ENCODE measurements at places on chromosomes 5 and 9. TPM values are rescaled to one million over a fixed set of nuclear protein-coding genes. Genes with fewer than 3 reads are reported as not detected.

The DMRT3 gene
- not detected for total RNA-seq

The TDRD7 gene
- 6.9 TPM for total RNA-seq

The CAAP1 gene
- total RNA-seq, result 16.1 TPM

The PCDHA9 gene
- total RNA-seq, result not detected

The GABRA1 gene
- not detected for total RNA-seq

The SLCO6A1 gene
- total RNA-seq, result not detected

The GAPT gene
- not detected for total RNA-seq

The ZDHHC11 gene
- total RNA-seq, result 3.6 TPM

The PAEP gene
- total RNA-seq, result not detected

The FANCG gene
- 109 TPM for total RNA-seq

The OR13J1 gene
- total RNA-seq, result not detected

The NDST1 gene
- total RNA-seq, result 2.4 TPM

The WDR38 gene
- total RNA-seq, result not detected

The SPATA31D4 gene
- total RNA-seq, result not detected

The IL5 gene
- total RNA-seq, result not detected

The ARID3C gene
- total RNA-seq, result 0.37 TPM

The C5orf52 gene
- not detected for total RNA-seq

The C9orf43 gene
- total RNA-seq, result 0.83 TPM

The LHX3 gene
- total RNA-seq, result not detected

All from activated naive CD4-positive, alpha-beta T cell treated with anti-CD3 and anti-CD28 coated beads for 36 hours (primary cell).